ENCODE measurements at places on chromosomes 7 and 10. TPM values are rescaled to one million over a fixed set of nuclear protein-coding genes. Genes with fewer than 3 reads are reported as not detected.

CALHM2 gene
- polyA plus RNA-seq: 22.1 TPM

MMP21 gene
- 0.20 TPM for polyA plus RNA-seq

HOXA6 gene
- polyA plus RNA-seq: not detected

SPDYE5 gene
- polyA plus RNA-seq: not detected

NAT16 gene
- not detected for polyA plus RNA-seq

KIAA1217 gene
- polyA plus RNA-seq: 14.6 TPM

H2BK1 gene
- polyA plus RNA-seq: not detected

PIK3AP1 gene
- 1.4 TPM for polyA plus RNA-seq

TMEM184A gene
- 0.38 TPM for polyA plus RNA-seq

FAM53B gene
- polyA plus RNA-seq: 39.5 TPM

NPFFR1 gene
- polyA plus RNA-seq: 0.02 TPM

SFRP4 gene
- 2.2 TPM for polyA plus RNA-seq

SKIDA1 gene
- 0.88 TPM for polyA plus RNA-seq

SPOCK2 gene
- 12.8 TPM for polyA plus RNA-seq

SPDYE6 gene
- 0.18 TPM for polyA plus RNA-seq

GRM8 gene
- polyA plus RNA-seq: 0.09 TPM

YAE1 gene
- polyA plus RNA-seq: 30.9 TPM

HOXA3 gene
- polyA plus RNA-seq: 1.0 TPM

CRPPA gene
- polyA plus RNA-seq: 2.3 TPM

SRGN gene
- 69.5 TPM for polyA plus RNA-seq

SLC16A12 gene
- 2.7 TPM for polyA plus RNA-seq

Measured in right cardiac atrium (tissue), 5 donors.